ENCODE measurements at places on chromosomes 12 and 14. TPM values are rescaled to one million over a fixed set of nuclear protein-coding genes. Genes with fewer than 3 reads are reported as not detected.

The ZDHHC22 gene
- polyA plus RNA-seq = 0.03 TPM

The KCNA1 gene
- 0.08 TPM for polyA plus RNA-seq

The TPPP2 gene
- polyA plus RNA-seq = not detected

The GPR135 gene
- 2.3 TPM for polyA plus RNA-seq

The IQSEC3 gene
- polyA plus RNA-seq = 0.08 TPM

The PRKAB1 gene
- polyA plus RNA-seq = 41.8 TPM

The FAM90A1 gene
- polyA plus RNA-seq = not detected

The MGP gene
- 109 TPM for polyA plus RNA-seq

The CLEC4C gene
- not detected for polyA plus RNA-seq
